ENCODE measurements at places on chromosomes 1 and 21. TPM values are rescaled to one million over a fixed set of nuclear protein-coding genes. Genes with fewer than 3 reads are reported as not detected.

BGLAP gene
- polyA plus RNA-seq, result not detected

S100A4 gene
- 89.6 TPM for polyA plus RNA-seq

CLIC6 gene
- not detected for polyA plus RNA-seq

TCP10L gene
- 0.28 TPM for polyA plus RNA-seq

PRRX1 gene
- polyA plus RNA-seq, result not detected

OR2M4 gene
- polyA plus RNA-seq, result not detected

TMEM35B gene
- polyA plus RNA-seq, result 86.5 TPM

IFNLR1 gene
- 12.7 TPM for polyA plus RNA-seq

BSND gene
- not detected for polyA plus RNA-seq

ELF3 gene
- polyA plus RNA-seq, result not detected

ICOSLG gene
- 14.8 TPM for polyA plus RNA-seq

EDN2 gene
- not detected for polyA plus RNA-seq

HSD11B1 gene
- not detected for polyA plus RNA-seq

SYT6 gene
- not detected for polyA plus RNA-seq

MEX3A gene
- polyA plus RNA-seq, result 0.13 TPM

MIXL1 gene
- polyA plus RNA-seq, result 2.8 TPM

CGN gene
- polyA plus RNA-seq, result 0.07 TPM

PM20D1 gene
- 3.0 TPM for polyA plus RNA-seq

ATP1A4 gene
- not detected for polyA plus RNA-seq

BRWD1 gene
- polyA plus RNA-seq, result 43.4 TPM

NES gene
- polyA plus RNA-seq, result not detected
